ENCODE measurements at places on chromosomes 2 and 18.
A peak's percentile ranks its signal among the peaks of the same experiment; 100 is the strongest.

DNA sequence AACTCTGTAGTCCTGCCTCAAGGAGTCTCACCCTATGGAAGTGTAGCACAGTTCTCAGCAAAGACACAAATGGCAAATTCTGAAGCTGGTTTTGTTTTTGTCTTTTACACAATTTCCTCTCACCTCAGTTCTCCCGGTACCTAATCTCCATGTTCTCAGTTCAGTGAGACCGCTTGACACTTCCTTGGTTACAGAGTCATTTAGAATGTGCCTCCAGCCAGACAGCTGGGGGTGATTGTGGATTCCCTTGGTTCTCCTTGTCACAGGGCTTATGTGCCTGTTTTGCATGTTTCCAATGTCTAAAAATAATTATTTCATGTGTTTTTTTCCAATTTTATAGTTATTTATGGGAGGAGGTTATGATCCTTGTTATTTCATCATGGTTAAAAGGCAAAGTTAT lies 379.5 kb upstream of the MAP2 start:
- DNase-seq: no peak

DNA sequence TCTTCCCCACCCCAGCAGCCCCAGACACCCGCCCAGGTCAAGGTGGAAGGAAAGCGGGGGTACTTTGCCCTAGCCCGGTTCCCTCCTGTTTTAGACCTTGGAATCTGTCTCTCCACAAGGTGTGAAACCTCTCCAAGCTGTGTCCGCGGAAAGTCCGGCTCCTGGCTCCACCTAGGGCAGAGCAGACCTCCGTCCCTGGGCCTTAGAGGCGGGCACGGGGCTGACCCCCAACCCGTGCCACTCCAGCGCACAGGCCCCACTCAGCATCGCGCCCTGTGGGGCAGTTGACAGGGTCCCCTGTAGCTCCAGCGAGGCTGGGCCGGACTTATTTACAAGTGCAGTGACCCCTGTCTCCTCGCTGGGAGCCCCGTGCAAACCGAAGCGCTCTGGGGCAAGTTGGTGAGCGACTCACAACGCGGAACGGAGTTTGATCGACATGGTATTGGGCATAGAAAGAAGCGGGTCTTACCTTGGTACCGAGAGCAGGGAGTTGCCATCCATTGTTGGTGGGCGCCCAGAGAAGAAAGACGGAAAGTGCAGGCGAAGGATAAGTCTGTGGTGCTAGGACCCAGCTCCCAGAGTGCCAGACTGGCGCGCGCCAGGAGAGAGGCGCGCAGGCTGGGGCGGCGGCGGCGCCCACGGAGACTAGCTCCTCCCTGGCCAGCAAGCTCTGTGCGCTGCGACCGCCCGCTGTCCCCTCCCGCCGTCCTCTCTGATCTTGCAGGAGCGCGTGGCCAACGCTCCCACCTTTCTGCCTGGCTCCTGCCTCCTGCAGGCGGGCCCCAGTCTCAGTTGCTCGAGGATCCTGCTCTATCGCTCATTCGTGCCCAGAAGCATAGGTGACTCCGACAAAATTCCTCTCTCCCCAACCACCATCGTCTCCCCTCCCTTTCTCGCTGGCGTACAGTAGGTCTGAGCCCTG lies at the start of gene SPHKAP:
Gene SPHKAP, minus strand, starts transcription at position 590 of the 922 bp plus-strand sequence. Its CDS starts 89 bp downstream, at position 501.
- no peak for DNase-seq

DNA sequence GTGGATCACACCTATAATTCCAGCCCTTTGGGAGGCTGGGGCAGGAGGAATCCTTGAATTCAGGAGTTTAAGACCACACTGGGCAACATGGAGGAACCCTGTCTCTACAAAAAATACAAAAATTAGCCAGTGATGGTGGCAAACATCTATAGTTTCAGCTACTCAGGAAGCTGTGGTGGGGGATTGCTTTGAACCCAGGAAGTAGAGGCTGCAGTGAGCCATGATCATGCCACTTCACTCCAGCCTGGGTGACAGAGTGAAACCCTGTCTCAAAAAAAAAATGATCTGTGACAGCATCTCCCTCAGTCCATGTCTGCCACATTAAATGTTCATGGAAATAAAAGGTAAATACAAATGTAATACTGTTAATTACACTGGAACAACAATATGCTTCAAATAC lies 121.4 kb upstream of the COL5A2 start:
- no peak for DNase-seq

GRCh38 chr2:113084249-113085000 lies 16.7 kb downstream of the IL1F10 start:
- peak; percentile 84 for DNase-seq

DNA sequence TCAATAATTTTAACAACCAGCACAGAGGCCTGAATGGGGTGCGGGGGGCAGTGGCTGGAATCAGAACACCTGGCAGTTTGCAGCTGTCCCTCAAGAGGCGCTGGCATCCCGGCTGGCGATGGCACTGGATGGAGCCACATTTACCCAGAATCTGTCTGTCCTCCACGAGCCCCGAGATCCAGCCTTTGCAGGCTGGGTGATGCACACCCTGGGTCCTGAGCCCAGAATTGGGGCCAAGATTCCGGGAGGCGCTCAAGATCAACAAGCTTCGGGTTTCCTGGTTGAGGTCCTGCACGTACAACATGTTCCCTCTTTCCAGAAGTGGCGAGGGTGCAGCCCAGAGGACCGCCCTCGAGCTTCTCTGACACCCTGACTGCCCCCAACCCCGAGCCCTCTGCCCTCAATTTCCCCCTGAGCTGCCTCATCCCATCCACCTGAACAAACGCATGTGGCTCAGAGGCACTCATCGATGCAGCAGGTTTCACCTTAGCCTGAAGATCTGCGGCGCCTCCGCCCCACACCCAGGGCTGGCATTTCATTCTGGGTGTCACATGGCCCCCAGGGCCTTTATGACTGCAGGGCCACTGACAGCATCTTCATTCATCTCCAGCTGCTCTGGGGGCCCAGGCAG lies 97.5 kb downstream of the TFCP2L1 start:
- no peak for DNase-seq

- no peak for DNase-seq
Observed at GRCh38 chr2:132638313-132639040, 31.5 kb downstream of the LYPD1 start.

DNA sequence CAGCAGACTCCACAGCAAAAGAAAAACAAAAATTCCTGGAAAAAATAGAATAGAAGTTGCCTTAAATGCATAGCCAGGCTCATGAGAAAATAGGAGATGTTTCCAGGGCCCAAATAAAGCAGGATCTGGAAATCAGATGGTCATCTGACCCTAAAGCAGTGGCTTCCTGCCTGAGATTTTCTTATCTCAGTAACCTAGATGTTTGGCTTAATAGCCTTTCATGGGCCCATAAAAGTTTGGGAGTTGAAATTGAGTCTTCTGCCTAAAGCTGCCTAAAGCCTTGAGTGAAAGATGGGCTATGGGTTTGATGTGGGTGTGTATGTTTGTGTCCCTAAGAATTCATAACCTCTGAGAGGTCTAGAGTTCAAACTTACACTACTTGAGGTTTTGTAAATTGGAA lies 149.1 kb downstream of the ANTXR1 start:
- DNase-seq: no peak

DNA sequence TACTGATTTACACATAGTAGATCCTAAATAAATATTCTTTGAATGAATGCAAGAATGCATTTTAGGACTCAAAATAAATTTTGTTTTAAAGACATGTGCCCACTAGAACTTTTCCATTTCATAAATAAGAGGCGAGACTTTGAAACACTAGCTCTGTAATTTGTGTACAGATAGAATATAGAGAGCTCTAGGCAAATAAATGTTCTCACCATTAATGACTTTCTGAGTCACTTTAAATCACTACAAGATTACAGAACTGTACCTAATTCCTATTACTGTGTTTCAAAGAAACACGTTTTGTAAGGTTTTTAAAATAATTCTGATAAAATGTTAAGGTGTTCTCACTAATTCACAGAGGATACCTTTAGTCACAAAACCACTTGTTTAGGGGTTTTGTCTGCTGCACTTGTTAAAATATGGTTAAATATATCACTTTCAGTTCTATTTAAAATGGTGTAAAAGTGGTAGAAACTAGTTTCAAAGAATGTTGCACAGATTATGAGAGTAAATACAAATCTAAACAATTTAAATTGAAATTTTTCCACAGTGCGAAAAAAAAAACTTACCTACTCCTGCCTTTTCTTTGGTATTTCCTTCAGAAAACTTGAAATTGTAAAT lies 158.7 kb upstream of the ZC3H15 start:
- no peak for DNase-seq

GRCh38 chr2:26897807-26898479 lies 50.0 kb downstream of the DPYSL5 start:
- no peak for DNase-seq

GRCh38 chr2:228545041-228545747 lies 363.7 kb upstream of the SPHKAP start:
- DNase-seq: no peak

- peak; percentile 91 for DNase-seq
Observed at GRCh38 chr18:2627821-2628276, 27.7 kb upstream of the SMCHD1 start.

DNA sequence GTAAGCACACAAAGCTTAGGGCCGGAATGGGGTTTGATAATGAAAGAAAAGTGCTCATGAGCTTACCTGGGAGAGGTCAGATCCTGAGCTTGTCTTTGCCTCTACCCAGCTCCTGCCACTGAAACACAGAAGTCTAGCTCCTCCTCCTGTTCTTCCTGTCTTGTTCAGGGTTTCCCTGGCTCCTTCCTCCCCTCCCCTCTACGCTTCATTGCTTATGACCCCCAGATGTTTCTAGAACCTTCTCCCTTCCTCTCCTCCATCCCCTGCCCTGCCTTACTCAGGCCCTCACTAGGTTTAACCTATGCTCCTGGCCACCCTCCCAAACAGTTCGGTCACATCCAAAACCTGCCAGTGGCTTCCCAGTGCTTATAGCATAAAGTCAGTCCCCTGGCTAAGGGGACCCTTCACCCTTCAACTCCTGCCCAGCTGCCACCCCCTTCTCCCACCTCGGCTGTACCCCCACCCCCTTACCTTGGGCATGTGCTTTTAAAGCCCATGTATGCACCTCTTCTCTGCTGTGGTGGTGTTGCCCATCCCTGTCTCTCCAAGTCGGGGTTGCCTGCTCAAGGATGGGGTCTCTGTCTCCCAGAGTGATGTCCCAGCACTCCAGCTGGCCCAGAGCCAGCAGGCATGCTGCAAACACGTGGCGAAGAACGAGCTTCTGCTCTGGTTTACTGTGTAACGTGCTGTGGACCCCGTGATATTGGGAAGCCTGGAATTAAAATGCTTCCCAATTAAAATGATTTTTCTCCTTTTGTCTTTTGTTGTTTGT lies 233.6 kb downstream of the TPGS2 start:
- DNase-seq: no peak

GRCh38 chr2:119385466-119385865 lies 18.7 kb downstream of the DBI start:
- peak; percentile 59 for DNase-seq

GRCh38 chr18:26999797-27000196 lies 134.3 kb upstream of the AQP4 start:
- DNase-seq: no peak

- peak; percentile 51 for DNase-seq
Observed at GRCh38 chr2:25314514-25315315, 27.0 kb downstream of the DNMT3A start.

GRCh38 chr18:56716692-56717146 lies 65.6 kb downstream of the WDR7 start:
- DNase-seq: no peak

DNA sequence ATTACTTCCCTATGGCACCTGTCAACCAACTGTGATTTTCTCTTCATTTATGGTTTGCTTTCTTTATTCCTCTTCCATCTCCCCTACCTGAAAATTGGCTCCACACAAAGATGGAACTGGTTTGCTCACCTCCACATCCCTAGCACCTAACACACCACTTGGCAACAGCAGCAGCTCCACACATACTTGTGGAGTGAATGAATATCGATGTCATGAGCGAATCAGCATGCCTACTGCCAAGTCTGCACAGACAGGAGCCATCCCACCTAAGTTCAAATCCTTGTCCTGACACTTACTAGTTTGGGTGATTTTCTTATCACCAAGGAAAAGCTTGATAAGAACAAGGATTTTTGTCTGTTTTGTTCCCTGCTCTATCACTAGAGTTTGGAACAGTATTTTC lies 191.4 kb upstream of the TMEM200C start:
- DNase-seq: no peak

DNA sequence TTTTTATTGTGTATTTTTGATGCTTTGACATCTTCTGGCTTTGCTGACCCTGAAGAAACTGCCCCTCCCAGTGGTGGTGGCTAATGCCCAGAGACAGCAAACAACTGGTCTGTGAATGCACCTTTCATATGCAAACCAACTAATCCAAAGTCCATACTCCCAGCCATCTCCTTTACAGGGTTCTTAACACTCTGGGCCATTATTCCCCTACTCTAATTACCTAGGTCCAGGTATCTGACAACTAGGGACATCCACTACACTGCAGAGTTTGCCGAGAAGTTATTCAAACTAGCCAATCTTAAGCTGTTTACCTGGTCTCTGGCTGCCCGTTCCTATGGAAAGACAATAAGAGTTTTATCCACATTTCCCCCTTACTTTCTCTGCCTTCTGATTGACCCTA lies 73.6 kb downstream of the FSHR start:
- no peak for DNase-seq

DNA sequence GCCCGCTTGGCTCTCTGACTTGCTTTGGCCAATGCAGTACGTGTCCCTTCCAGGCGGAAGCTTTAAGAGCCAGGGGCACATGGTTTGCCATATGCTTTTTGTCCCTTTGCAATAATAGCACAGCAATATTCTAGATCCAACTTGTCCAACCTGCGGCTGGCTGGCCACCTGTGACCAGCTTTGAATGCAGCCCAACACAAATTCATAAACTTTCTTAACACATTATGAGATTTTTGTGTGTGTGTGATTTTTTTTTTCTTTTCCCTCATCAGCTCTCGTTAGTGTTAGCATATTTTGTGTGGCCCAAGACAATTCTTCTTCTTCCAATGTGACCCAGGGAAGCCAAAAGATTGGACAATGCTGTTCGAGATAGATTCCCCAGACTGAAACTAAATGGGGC lies 119.3 kb upstream of the SIX3 start:
- DNase-seq: no peak

DNA sequence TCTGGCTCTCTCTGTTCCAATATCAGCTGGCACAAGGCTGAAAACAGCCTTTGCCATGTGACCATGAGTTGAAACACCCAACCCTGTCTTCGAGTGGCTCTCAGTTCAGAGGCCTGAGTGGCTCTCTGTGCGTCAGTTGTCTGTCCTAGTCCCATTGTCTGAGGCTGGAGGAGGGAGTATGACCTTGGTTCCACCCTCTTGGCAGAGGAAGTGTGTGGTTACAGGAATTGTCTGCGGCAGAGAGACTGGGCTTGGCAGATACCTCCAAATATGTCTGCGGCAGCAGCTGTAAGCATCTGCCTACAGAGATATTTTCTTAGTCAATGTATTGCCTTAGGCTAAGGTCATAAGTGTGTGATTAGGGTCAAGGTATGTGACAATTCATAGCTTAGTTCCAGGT lies 32.6 kb downstream of the CNGA3 start:
- DNase-seq: no peak

GRCh38 chr2:6676776-6677175 lies 188.9 kb downstream of the CMPK2 start:
- DNase-seq: no peak

DNA sequence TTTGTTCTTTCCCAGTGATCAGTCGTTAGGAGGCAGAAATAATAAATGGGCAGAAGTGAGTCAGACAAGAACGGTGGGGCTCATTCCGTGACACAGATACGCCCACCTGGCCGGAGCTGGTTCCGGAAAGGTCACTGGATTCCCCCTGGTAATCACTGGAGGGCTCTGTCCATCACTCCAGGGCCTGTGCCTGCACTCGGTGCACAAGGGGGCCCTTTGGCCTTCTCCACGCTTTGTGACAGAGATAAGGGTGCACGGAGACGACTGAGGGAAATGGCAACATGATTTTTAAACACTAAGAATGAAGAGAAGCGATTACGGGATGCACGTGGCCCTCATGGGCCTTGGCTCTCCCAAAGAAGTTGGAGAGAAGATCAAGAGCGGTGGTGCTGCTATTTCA lies 84.4 kb downstream of the PTGR3 start:
- no peak for DNase-seq

Measured in inflammatory macrophage treated with lipopolysaccharide for 4 hours (primary cell).